ENCODE measurements at places on chromosomes 11 and 22. TPM values are rescaled to one million over a fixed set of nuclear protein-coding genes. Genes with fewer than 3 reads are reported as not detected.
A peak's percentile ranks its signal among the peaks of the same experiment; 100 is the strongest.

Gene TPBGL
- not detected for total RNA-seq

DNA sequence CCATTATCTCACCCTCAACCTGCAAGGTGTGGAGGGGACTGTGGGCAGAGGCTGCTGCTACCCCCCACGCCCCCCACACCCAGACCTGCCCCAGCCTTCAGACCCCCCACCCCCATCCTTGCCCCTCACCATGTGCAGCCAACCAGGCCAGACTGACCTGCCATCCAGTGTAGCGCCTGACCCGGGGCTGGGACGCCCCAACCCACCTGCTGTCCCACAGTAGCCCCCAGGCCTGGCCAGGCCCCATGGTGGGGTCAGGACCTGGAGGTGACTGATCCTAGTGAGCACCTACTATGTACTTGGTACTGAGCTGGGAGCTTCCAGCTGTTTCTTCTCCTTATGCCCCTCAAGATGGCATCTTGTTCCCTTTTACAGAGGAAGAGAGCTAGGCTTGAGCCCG lies 113.1 kb downstream of the CACNA1I start:
- no peak for DNase-seq

GRCh38 chr11:120608760-120609211 lies 97.2 kb downstream of the GRIK4 start:
- peak; percentile 77 for DNase-seq

- DNase-seq: no peak
Measured at GRCh38 chr22:25746012-25746373, 4.0 kb downstream of the MYO18B start.

- peak; percentile 90 for DNase-seq
Measured at GRCh38 chr11:61626580-61627380, 45.9 kb upstream of the SYT7 start.

Gene TMEM191C
- 0.42 TPM for total RNA-seq

DNA sequence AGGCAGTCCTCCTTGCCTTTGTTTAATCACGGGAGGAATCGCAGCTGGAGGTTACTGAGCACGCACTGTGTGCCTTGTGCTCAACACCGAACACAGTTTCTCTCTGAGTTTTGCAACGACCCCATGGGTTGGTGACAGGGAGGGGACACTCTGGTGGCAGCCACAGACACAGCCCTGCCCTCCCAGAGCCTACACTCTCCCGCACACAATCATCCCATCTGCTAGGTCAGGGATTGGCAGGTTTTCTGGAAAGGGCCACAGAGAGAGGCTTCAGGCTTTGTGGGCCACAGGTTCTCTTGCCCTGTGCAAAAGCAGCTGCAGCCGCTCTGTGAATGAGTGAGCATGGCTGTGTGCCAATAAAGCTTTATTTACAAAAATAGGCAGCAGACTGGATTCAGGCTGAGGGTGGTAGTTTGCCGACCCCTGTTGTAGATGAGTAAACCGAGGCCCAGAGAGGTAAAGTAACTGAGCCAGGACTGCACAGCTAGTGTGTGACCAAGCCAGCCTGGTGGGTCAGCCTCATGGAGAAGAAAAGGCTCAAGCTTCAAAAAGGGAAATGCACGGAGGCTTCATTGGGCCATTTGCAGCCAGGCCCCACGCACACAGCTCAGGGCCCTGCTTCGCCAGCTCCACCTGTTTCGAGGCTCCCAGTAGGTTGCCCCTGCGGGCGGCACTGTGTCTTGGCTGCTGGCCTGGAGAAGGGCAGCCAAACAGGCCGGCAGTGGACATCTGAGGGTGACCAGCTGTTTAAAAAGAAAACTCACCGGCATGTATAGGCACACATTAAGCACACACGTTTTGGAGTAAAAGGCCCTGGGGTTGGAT lies 16.3 kb downstream of the LTO1 start:
- DNase-seq: no peak

Gene KDM4E
- total RNA-seq: not detected

GRCh38 chr11:15769203-15769602 lies 587.1 kb downstream of the SOX6 start:
- DNase-seq: no peak

DNA sequence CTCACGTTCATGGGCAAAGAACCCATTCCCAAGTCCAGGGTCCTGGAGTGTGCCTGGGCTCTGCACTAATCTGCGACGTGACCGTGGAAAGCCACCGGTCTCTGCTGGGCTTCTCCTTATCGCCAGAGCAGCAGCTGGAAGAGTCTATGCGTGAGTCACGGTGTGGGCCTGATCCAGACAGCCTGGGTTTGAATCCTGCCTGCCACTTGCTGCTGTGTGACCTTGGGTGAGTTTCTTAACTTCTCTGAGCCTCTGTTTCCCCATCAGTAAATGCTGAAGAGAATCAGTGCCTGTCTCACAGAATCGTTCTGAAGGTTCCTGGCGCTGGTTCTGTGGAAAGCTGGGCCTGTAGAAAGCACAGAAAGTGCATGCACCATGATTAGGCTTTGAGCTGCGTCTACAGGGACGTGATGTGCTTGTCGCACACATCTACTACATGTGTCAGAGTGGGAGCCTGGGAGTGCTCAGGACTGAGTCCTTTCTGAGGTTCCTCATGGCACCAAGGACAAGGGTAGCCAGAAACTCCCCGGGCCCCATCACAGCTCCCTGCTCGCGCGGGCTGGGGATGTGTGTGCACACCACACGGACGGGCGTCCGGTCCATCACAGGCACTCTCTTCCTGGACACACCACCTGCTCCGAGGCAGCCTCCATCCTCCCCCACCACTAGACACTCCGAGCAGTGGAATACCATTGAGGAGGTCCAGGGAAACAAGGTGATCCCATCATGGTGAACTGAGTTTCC lies 20.5 kb upstream of the PDGFB start:
- DNase-seq: no peak

DNA sequence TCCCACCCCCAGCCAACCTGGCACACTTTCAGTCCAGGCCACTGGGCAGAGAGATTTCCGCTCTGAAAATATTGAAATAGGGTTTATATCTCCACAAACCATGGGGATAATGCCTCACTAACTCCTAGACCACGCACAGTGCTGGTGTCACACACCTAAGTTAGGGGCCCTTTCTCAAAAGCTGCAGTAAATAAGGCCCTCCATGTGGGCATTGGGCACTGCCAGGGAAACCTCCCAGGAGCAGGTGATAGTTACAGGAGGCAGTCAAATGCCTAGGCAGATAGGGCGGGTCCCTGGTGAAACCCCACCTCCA lies 3.1 kb upstream of the IL10RA start:
- DNase-seq: no peak

Gene TIMP3
- total RNA-seq: 5.0 TPM

DNA sequence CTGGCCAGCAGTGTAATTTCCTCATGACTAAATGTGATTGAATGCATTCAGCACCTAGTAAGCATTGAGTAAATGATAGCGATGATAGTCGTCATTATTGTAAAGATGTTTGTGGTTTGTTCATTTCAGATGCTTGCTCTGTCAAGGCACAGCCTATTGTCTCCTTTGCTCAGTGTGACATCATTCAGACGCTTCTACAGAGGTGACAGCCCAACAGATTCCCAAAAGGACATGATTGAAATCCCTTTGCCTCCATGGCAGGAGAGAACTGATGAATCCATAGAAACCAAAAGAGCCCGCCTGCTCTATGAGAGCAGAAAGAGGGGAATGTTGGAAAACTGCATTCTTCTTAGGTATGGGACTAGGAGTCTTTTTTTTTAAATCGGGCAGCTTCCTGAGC lies 7.6 kb downstream of the SDHAF2 start:
- DNase-seq: no peak

DNA sequence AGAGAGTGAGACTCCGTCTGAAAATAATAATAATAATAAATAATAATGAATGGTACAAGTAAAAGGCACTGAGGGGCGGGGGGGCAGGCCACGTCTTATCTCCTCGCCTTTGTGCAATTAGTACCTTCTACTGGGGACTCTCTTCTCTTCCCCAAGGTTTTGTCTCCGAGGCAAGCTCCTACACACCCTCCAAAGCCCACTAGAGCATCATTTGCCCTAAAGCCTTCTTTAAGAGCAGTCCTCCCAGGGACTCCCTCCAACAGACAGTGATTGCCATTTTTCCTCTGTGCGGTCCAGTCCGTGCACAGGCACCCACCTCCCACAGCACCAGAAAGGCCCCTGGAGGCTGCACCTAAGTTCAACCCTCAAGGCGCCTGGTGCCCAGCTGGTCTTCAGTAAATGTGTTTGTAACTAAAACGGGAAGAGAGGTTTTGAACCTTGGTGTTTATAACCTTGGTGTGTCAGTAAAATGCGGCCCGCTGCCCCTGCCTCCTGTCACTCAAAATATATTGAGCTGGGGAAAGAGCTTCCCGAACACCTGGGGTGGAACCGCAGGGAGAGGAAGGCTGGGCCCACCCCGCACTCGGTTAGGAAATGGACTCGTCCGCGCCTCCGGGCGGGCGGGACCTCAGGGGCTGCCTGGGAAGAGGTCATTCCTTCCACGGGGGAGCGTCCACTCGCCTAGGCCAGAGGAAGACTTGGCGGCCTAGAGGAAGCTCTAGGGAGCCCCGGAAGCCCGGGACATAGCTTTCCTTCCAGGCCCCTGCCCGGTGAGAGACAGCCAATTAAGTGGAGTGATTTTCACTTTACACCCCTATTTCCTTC lies 4.7 kb upstream of the KDELR3 start:
- peak; percentile 90 for DNase-seq

Gene CSNK1E
- total RNA-seq: 307 TPM

Gene KCNJ1
- total RNA-seq: 0.07 TPM

Gene ANKRD42
- 3.3 TPM for total RNA-seq

DNA sequence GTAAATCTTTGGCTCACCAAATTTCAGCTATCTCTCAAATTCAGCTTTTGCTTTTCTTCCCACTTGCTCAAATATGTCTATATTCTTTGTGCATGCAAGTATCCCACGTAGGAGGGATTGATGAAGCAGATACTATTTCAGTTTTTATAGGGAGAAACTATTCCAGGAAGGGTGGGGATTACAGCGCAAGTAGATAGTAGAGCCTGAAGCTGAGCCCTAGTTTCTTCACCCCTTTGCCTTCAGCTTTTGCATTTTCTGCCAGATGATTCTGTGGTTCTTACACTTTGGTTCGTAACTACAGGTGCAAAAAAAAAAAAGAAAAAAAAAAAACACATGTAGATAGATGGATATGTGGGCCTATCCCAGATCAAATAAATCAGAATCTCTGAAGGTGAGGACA lies 3.1 kb upstream of the ACP2 start:
- DNase-seq: no peak

GRCh38 chr11:95426823-95427462 lies 195.9 kb upstream of the SESN3 start:
- DNase-seq: no peak

DNA sequence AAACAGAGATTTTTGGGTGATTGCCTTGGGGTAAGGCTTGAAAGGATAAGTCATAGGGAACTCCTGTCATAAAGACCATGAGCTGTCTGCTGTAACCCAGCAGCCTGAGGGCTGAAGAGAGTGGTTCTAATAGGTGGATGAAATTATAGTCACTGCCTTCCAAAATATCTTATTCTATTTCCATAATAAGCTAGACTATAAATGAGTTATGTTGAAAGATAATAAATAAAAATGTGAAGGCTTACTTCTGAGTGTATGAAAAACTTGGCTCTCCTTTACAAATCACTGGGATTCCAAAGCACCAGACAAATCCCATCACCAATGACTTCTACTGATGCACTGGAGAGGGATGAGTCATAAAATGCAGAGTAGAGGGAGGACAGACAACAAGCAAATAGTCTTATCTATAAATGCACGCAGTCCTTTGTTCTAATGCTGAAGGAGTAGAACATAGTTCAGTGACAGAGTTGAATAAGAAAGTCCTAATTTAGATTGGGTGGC lies 775.0 kb upstream of the LRRC4C start:
- DNase-seq: no peak

DNA sequence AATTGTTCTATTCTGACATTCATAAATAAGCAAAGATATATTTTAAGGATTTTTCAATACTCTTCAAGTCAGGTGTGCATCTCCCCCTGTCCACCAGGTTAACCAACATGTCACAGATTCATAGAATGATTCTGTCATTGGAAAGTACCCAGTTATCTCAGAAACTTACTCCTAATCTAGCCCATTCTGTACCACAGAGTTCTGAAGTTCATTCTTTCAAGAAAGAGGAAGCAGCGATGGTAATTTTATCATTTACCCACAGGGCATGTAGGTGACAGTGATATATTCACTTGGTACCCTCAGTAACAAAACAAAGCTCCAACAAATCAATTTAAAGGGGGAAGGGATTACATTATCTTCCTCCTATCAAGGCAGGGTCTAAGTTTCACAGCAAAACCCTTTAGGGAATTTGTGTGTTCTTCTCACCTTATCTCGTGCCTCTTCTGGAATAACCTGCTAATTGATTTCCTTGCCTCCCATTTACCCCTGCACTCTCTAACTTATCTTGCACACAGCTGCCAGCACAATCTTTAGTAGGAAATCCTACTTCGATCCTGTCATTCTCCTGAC lies 19.0 kb upstream of the MPPED2 start:
- no peak for DNase-seq

DNA sequence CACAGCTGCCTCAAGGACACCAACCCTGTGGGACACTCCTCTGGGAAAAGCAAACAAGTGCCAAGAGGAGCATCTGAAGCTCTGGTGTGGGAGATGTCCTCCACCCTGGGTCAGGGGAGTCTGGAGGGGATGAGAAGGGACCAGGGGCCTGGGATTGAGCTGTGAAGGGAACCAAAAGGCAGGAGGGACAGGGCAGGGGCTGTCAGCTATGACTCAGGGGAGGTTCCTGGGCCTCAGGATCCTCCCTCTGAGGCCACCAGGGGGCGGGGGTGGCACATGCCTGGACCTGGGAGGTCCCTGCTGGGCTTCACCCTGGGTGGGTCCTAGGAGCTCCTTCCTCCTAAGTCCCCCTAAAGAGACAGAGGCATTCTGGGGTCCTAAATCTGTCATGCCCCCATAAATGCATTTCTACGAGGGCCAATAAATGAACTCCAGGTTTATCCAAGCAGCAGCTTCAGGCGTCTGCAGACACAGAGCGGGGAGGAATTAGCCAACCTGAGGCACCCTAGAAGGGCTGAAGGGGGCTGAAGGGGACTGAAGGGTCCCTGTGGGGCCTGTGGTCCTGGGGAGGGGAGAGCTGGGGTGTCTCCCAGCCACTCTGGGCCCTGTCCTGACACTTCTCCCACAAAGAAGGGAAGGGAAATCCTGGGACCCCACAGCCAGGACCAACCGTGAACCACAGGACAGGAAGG lies 31.9 kb upstream of the IGLL5 start:
- peak; percentile 80 for DNase-seq

Gene GLYAT
- total RNA-seq: not detected
